NK-92 treated with Interleukin-12 subunit alpha and Interleukin-12 subunit beta, amount 100 ng/mL, for 24 hours (cell line): ENCODE measurements at places on chromosomes 6 and 20.

DNA sequence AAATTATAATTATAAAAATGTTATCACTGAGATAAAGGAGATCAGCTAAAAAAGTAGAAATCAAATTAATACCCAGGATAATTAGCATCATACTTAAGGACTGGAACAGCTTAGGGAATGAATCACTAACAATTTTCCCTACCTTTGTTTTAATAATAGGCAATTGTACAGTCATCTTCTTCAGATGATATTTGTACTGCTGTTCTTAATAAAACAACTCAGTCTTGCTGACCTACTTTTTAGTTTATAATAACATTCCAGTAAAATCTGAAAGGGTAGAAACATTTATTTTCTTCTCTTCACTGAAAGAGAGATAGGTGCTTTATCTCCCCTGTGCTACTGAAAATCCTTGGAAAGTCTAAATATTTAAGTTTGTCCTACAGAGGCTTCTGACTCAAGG lies 271.2 kb upstream of the THEMIS start:
- DNase-seq = no peak

GRCh38 chr20:2109425-2110210 lies 8.0 kb downstream of the STK35 start:
- DNase-seq = no peak

- DNase-seq = no peak
These were observed at the start of gene FOXA2 for GRCh38 chr20:22584522-22584921. Gene FOXA2 (minus strand): TSS chr20:22584572. CDS start chr20:22584278, 294 bp downstream.

DNA sequence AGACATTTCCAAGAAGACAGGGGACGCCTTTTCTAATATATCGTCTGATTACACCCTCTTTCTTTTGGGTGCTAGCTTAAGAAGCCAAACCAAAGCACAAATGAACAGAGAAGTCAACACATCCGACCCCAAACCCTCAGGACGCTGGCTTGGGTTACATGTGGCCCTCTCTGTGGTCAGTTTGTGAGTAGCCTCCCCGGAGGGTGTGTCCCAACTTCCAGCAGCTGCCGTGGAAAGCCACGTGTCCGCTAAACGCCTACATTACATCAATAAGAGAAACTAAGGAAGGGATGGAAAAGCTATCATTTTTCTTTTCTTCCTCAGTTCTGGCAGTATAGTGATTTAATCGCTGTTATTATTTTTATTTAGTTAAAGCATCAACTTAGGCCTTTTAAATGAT lies 487 bp upstream of the BMP6 start:
- no peak for DNase-seq

DNA sequence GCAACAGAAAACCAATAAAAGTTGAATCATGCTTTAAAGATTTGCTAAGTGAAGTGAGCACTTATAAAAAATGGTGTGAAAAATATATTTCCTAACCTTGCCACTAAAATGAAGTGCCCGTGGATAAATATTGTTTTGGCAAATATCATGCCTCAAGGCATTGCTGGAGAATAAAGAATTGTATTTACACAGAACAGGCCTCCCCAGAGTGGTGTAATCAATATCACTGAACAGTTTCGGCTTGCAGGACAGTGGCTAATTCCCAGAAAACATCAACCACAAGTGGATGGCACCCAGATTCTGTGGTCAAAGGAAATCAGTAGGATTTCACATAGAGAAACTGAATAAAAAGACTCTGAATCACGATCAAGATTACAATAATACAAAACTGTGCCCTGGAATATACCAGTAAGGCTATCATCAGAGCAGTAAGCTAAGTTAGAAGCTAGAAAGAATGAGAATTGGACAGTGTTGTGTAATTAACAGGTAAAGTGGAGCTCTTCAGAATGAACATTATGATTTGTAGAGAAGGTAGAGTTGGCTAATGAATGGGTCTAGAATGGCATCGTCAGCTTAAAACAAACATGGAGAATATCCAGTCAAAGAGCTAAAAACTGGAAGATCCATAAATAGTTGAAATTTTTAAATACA lies 1026.9 kb upstream of the ADGRB3 start:
- DNase-seq = no peak
